Right hindlimb (tissue), 1 donor: ENCODE measurements at places on chromosomes 4 and X.

GRCh38 chrX:16212436-16212835, 45.2 kb downstream of the MAGEB17 start:
- no peak for DNase-seq

GRCh38 chrX:120752431-120753082, 122.7 kb upstream of the C1GALT1C1 start:
- DNase-seq, result peak; percentile 43

- DNase-seq, result no peak
Observed at GRCh38 chr4:87978681-87979080, 3.2 kb downstream of the SPP1 start.

GRCh38 chr4:174318829-174319764, 35.4 kb downstream of the CEP44 start:
- DNase-seq, result no peak

DNA sequence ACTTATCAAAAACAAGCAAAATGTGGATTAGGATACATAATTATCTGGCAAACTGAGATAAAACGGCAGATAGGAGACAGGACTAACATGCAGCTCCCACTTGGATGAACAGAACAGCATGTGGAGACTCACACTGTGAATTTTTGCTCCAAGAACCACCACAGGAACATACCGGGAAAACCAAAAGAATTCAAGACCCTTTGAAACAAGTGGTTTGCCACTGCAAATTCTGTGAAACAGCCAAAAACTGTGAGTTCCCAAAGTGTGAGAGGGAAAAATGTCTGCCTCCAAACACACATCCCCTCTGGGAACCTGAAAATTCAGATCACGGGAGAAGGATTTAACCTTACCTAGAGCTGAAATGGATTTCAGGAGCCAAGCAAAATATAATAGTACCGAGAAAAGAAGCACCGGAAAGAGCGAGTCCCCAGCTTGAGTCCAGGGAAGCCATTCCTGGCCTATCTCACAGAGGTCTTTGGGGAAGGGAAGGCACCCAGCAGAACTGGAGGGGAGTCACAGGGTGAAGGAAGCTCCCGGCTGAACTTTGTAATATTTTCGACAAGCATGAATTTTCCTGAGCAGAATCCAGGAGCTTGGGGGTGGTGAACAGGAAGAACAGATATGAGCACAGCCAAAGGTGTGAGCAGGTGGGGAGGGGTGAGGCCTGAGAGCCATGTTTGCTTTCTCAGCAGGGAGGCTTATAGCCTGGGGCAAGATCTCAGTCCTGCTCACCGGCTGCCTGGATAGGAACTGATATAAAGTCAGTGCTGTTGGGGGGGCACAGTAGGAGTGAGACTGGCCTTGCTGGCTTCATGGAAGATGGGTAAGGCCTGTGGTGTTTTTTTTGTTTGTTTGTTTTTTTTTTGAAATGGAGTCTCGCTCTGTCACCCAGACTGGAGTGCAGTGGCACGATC, 23.9 kb downstream of the MANBA start:
- no peak for DNase-seq

DNA sequence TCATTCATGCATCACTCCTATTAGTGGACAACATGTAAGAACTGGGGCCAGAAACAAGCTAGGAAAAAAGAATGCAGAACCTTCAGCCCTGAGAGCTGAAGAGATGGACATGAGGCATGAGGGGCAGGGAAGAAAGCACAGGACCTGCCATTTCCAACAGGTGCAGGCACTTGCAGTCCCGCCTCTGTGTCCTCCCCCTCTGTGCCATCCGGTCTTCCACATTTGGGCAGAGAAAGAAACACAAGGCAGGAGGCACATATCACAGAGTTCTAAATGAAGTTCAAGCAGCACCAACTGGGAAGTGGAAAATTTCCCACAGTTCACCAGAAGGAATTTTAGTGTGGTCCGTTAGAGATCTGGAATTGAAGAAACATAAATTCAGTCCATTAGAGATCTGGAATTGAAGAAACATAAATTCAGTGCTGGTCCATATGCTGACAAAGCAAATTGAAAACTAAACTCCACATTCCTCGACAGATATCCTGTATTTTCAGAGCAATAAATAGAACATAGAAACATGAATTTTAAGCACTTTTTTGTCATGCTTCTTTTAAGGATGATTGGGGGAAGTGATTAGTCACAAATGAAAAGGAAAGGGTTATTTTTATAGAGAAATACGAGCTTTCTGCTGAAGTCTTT, 57.2 kb upstream of the DAPP1 start:
- DNase-seq, result peak; percentile 31

- no peak for DNase-seq
Observed at GRCh38 chrX:119401569-119401968, 2.4 kb downstream of the SLC25A43 start.

DNA sequence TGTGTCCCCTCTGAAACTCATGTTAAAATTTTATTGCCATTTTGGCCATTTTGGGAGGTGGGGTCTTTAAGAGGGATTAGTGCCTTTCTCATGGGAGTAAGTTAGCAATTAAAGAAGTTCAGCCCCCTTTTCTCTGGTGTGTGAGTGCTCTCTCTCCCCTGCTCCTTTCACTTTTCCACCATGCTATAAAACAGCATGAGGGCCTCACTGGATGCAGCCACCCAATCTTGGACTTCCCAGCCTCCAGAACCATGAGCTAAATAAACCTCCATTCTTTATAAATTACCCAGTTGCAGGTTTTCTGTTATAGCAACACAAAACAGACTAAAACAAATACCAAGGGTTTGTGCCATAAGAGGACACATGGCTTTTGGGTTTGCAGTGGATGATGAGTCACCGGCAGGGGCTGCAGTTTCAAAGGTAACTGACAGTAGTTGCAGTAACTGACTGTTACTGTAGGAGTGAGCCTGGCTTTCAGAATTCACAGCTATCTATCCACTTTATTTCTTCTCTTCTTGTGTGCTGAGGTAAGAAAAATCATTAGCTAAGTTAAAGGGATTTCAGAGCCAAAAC, 121.5 kb downstream of the PPEF1 start:
- DNase-seq, result no peak

GRCh38 chr4:22824091-22824490, 131.4 kb downstream of the GBA3 start:
- DNase-seq, result no peak

GRCh38 chrX:45428831-45429230, 228.2 kb upstream of the DIPK2B start:
- no peak for DNase-seq

GRCh38 chr4:44544158-44544557, 95.5 kb upstream of the KCTD8 start:
- DNase-seq, result no peak

DNA sequence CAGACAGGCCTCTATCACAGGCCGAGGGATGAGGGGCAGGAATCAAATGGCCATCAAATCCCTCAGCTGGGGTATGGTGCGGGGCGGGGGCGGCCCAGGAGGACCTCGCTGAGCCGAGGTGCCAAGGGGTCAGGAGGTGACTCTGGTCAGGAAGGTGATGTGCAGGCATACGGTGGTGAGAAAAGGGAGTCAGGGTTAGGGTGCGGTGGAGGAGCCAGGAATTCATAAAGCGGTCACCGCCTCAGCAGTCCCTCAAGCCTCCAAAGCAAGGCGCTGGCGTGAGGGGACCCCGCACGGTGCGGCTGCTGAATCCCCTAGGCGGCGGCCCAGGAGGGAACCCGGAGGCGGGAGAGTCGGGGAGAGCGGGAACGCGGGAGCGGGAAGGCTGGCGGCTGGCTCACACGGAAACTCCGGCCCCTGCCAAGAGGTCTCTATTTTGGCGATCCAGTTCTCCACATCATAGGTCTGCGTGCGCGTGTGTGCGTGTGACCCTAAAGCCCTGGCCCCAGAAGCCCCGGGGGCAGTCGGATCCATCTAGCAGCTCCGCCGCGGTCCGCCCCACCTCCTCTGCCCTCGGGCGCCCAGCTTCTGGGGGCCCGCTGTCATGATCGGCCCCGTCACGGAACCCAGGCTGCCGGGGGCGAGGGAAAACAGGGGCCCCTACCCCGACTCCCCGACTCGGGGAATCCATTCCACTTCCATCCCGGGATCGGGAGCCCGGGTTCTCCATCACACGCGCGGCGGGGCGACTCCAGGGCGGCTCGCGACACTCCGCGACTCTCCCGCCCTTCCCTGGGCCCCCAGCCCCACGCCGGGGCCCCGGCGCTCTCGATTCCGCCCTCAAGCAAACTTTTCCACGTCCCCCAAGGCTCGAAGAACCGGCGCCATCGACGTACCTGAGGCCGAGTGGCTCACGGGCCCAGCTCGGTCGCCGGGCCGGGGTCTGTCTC, 593 bp downstream of the ELF4 start:
- peak; percentile 41 for DNase-seq

GRCh38 chr4:169119536-169119935, 109.5 kb upstream of the CBR4 start:
- no peak for DNase-seq

GRCh38 chr4:130478406-130478805, 1382.5 kb downstream of the C4orf33 start:
- no peak for DNase-seq

- DNase-seq, result no peak
Observed at GRCh38 chr4:53706422-53707032, 115.2 kb upstream of the LNX1 start.

DNA sequence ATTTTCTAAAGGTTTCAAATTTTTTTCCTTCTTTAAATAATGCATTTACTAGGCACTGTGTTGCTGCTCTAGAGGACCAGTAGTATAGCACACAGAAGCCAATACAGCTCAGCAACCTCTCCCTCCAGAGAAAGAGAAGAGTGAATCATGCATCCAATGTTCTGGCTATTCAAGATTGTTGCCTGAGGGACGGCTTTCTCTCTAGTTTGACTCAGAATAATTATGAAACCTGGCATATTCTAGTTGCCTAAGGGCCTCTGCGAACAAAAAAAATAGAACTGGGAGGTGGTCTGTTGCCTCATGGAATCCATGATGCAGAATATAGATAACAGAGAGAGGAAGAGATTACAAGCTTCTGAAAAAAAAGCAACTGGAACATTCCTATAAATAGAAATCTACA, 1233.3 kb upstream of the PABPC4L start:
- DNase-seq, result no peak

GRCh38 chrX:9662148-9662547, 103.5 kb downstream of the GPR143 start:
- DNase-seq, result no peak

- DNase-seq, result no peak
Observed at GRCh38 chrX:44152852-44153251, 179.7 kb upstream of the NDP start.

GRCh38 chr4:91147067-91147466, 1019.9 kb downstream of the CCSER1 start:
- no peak for DNase-seq

DNA sequence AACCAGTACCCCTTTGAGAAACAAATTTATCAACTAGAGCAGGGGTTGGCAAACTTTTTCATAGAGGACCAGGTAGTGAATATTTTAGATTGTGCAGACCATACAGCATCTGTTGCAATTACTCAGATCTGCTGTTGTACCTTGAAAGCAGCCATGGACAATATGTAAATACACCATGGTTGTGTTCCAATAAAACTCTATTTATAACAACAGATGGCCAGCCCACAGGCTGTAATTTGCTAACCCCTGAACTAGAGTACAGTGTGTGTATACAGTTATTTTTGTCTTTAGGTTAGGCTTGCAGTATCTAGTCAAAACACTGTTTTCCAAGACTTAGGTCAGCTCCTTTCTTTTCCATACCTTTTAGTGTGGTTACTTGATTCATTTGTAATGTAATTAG, 54.4 kb downstream of the PHKA1 start:
- no peak for DNase-seq

DNA sequence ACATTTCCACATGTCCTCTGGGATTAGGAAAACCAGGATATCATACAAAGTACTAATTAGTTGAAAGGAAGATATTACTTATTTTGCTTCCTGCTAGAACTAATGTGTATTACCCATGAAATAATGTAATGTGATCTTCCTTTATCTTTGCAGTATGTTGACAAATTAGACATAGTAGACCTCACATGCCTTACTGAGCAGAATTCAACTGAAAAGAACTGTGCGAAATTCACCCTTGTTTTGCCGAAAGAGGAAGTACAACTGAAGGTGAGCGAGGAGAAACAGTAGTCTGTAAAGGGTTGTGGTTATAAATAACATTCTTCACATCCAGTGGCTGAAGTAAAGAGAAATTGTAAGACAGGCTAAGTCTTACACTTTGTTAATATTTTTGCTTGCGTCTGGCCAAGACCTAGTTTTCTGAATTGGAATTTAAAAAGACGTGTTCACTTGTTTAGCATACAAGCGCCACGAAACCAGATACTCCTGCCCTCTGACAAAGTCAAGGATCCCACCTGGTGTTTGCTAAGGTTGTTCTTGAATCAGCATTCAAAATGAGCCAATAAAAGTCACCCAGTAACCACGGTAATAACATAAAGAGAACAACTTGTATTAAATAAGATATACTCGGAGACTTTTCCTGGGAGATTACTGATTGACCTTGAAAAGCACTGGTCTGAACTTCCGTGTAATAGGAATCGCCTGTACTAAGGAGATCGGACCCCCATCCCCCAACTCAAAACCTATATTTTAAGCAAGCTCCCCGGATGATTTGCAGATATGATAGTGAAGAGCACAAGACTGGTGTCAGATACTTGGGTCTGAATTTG, 16.9 kb downstream of the STAP1 start:
- DNase-seq, result no peak

GRCh38 chr4:32135642-32136041, 1415.5 kb downstream of the PCDH7 start:
- DNase-seq, result no peak

- DNase-seq, result no peak
Observed at GRCh38 chr4:95821867-95822266, 18.0 kb upstream of the PDHA2 start.

- DNase-seq, result no peak
Observed at GRCh38 chr4:39032218-39033085, at the start of gene TMEM156. TSS of gene TMEM156 (minus strand) at chr4:39032409. CDS start at chr4:39032313, 96 bp downstream.

DNA sequence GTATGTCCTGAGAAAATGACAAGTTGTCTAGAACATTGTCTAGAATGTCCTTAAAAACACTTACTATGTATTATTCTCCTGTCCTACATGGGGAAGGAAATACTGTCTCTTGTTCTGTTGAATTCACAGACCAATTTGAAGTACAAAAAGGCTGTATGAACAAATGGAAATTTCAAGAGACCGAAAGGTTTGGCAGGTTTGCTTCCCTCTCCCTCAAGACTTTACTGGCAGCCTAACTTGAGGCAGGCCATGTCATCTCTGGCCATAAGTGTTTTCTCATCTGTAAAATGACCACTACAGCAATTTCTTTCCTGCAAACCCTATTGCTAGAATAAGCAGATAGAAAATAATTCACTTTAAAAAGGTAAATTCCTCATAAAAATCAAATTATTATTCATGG, 191.2 kb upstream of the BMP3 start:
- DNase-seq, result peak; percentile 61

DNA sequence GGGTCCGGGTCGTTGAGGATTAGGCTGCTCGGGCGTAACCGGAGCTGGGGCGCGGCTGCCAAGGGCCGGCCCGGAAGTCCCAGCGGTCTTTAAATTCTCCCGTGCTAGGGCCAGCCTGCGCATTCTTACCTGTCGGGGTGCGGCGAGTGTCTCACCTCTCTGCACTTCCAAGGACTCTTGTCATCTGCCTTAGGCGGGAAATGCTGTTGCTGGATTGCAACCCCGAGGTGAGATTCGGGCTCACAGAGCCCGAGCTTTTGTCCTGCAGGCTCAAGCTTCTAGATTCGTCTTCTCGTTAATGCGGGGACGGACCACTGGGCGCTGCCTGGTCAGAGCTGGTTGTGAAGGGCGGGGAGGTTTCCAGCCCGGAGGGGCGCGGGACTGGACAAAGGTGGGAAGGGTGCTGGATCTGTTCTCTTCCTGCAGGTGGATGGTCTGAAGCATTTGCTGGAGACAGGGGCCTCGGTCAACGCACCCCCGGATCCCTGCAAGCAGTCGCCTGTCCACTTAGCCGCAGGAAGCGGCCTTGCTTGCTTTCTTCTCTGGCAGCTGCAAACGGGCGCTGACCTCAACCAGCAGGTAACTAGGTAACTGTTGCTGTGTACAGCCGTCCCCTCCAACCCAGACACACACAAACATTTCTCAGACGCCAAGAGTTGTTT, at the start of gene ANKRD37:
ANKRD37 (plus strand) TSS at position 118 of the 662 bp plus-strand sequence; CDS start at position 201, 83 bp downstream.
- peak; percentile 61 for DNase-seq
